Amygdala (tissue), 56 donors: ENCODE measurements at places on chromosomes 2 and 18.

GRCh38 chr2:85181134-85181631 lies 48.0 kb downstream of the TCF7L1 start:
- DNase-seq: no peak

DNA sequence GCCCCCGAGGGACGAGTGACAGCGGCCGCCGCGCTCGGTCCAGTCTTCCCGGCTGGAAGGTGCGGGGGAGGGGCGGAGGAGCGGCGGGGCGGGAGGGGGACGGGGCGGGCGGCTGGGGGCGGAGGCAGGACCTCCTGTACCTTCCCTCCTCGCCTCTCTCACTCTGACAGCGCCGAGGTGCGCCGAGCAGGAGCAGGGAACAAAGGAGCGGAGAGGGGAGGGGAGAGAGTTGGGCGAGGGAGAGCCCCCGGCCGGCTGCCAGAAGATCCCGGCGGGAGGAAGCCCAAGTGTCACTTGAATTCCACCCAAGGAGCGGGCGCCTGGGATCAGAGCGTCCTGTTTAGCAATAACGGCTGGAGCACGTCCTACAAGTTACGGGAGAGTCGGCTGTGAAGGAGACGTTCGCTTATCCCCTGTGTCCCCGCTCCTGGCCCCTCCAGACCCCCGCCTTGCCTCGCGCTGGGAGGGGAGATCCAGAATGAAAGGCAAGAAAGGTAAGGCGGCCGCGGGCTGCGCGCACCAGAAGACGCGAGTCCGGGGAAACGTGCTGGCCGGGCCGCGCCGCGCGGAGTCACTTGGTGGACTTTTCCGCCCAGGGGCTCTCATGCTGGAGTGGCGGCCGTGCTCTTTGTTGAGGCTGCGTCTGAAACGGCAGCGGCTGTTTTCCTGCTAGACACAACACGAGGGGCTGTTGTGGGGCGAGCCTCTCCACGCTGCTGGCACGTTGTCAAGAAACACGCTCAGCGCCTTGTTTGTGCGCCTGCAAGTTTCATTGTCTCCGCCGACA lies at the start of gene TGIF1:
TGIF1 (plus strand) TSS at position 161 of the 787 bp plus-strand sequence; CDS start at position 479, 318 bp downstream.
- DNase-seq: peak; percentile 41

DNA sequence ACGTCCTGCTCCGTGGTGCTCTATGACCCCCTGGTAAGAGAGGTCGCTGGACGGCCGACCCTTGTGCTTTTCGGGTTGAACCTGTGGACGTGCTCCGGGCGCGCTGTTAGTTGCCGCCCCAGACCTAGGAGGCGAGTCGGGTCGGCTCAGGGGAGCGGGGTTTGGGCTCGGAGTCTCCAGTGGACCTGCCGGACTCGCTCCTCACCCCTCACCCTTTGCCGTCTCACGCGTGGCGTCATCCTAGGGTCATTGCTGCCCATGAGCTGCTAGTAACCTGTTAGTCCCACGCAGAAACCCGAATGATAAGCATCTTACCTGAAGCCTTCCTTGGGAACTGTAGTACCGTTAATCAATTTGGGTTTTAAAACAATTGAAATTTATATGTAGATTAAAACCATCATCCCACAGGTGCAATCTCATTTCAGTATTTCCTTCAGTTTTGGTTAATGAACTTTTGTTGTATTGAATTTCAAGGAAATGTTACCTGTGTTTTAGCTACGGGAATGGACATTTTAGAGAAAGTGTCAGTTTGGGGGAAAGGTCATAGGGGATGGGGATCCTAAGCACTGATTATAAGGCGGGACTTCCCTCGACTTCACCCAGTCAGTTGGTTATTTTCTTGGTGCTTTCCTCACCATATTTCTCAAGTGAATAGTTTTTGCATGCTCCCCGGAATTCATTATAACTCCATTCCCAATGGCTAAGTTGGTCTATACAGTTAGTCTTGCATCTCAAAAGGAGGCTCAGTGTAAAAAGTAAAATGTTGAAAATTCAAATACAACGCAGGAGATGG lies 536 bp downstream of the ELP2 start:
- no peak for DNase-seq

DNA sequence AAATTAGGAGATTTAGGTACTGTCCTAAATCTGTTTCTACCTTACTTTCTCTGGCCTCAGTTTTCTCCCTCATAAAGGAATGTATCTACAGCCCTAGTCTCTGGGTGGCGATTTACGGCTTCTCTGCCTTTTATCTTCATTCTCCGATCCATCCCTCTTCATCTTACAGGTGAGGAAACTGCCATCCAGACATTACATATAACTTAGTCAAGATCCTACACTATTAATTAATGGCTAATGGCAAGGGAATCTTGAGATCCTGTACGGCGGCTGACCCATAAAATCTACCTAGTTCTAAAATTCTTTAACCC lies 386 bp upstream of the YIPF4 start:
- DNase-seq: no peak

GRCh38 chr18:1466035-1466434 lies 561.4 kb downstream of the ADCYAP1 start:
- DNase-seq: no peak

- DNase-seq: no peak
Measured at GRCh38 chr18:59980188-59980637, 80.4 kb downstream of the PMAIP1 start.

- no peak for DNase-seq
Measured at GRCh38 chr2:25981596-25982272, 563 bp downstream of the KIF3C start.

DNA sequence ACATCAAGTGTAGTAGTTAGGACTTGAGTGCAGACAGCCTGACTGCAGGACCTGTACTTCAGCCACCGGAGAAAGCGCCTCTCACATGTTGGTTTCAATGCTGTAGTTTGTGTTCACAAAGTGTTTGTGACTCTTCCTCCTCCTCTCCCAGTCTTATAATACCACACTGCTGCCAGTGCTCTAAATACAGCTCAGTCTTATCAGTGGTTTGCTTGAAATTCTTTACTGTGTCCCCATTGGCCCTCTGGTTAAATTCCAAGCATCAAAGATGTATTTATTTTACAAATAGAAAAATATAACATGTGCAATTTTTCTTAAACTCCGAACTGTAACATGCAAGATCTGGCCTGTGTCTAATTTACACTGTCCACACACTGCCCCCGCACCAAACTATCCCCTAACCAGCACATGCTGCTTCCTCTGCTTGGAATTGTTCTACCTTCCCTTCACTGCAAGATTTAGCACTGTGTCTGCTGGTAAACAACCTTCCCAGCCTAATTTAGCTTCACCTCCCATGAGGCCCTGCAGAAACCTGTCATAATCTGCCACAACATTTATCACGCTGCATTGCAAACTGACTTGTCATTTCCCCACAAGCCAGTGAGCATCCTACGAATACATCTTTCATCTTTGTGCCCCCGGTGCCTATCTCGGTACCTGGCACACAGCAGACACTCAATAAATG lies 77.1 kb downstream of the SUMO1 start:
- no peak for DNase-seq

DNA sequence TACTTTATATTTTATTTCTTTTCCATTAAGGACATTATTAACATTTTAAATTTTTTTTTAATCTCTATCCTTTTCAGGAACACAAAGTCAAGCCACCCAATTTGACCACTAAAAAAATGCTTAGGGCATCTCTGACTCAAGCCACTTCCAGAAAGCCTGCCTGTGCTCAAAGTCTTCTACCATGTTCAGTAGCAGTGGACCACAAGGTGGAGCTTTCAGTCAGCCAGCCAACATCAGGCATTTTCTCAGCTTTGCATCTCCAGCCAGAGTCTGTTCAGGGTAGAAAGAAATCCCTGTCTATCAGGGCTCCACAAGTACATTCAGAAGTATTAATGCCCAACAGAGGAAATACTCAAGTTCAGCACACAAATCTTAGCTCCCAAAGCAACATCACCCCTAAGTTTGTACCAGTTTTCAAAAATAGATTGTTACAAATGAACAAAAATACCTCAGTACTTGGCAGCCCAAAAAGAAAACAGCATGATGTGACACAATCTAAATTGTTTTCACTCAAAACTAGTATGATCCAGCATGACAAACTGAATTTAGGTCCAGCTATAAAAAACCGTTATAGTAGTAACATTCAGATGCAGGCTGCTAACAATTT lies 37.6 kb downstream of the C18orf63 start:
- peak; percentile 55 for DNase-seq

DNA sequence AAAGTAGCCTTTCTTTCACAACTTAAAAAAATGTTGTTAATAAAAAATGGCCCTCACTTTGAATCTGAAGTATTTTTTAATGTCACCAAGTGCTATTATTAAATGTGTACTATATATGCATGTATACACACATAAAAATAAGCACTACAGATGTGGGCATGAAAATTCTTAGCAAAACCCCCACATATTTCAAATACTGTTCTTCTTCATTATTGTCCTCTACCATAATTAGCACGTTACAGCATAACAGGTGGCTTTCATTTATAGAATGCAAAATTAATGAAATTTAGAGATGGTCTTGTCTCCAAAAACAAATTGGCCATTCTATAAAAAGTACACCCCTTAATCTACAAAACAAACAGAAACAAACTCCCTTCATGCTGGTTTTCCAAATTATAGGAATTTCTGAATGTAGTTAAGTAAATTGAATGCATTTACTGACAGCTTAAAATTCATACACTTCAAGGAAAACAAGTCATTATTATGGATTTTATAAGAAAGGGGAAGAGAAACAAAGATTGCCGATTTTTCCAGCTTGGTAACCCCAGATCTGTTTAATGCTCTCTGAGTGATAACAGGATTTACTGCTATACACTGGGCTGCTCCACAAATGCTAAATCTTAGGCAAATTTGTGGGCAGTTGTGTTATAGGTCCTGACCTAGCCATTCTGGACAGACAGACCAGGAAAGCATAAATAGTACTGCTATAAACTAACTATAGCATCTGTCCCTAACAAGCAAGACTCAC lies 67.2 kb downstream of the SPRED2 start:
- no peak for DNase-seq

GRCh38 chr2:110770959-110771431 lies 38.6 kb downstream of the ACOXL start:
- DNase-seq: no peak

GRCh38 chr2:238939521-238940403 lies 91.9 kb downstream of the TWIST2 start:
- no peak for DNase-seq

- DNase-seq: no peak
Measured at GRCh38 chr2:54957321-54957999, 92.8 kb downstream of the RTN4 start.
